ENCODE measurements at places on chromosomes 3 and 15. TPM values are rescaled to one million over a fixed set of nuclear protein-coding genes. Genes with fewer than 3 reads are reported as not detected.

- DNase-seq, result no peak
- H3K36me3 ChIP-seq, result no peaks in the 10 kb centered on the region
- no peaks in the 10 kb centered on the region for H3K27me3 ChIP-seq
- H3K27ac ChIP-seq, result no peak overlapping the region
Measured at GRCh38 chr3:52099001-52099401, 42.6 kb upstream of the DUSP7 start.

GRCh38 chr3:170367797-170368196 lies 10.3 kb downstream of the SKIL start:
- H3K36me3 ChIP-seq, result no peaks in the 10 kb centered on the region
- DNase-seq, result no peak
- H3K27ac ChIP-seq, result no peak overlapping the region
- H3K4me1 ChIP-seq, result no peaks in the 10 kb centered on the region
- no peak overlapping the region for H3K4me3 ChIP-seq
- no peaks in the 10 kb centered on the region for H3K27me3 ChIP-seq

DNA sequence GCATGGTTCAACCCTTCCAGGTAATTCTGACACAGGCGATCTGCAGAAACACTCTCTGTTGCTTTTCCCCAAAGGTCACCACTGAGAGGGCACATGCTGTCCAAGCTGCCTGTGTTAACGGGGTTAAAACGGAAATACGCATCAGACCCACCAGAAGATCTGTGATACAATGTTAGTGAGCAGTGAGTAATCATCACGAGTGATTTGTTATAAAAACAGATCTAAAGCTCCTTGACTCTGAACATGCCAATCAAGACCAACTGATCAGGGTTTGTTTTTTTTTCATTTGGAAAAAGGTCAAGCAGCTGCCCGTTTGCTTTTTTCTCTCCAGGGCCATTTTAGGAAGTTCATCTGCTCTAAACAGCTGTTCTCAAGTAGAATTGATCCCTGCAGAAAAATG lies 43.2 kb downstream of the FGF12 start:
- no peak overlapping the region for H3K4me3 ChIP-seq
- H3K27me3 ChIP-seq, result no peaks in the 10 kb centered on the region
- DNase-seq, result no peak
- H3K4me1 ChIP-seq, result no peaks in the 10 kb centered on the region
- H3K27ac ChIP-seq, result no peak overlapping the region
- no peaks in the 10 kb centered on the region for H3K36me3 ChIP-seq

DNA sequence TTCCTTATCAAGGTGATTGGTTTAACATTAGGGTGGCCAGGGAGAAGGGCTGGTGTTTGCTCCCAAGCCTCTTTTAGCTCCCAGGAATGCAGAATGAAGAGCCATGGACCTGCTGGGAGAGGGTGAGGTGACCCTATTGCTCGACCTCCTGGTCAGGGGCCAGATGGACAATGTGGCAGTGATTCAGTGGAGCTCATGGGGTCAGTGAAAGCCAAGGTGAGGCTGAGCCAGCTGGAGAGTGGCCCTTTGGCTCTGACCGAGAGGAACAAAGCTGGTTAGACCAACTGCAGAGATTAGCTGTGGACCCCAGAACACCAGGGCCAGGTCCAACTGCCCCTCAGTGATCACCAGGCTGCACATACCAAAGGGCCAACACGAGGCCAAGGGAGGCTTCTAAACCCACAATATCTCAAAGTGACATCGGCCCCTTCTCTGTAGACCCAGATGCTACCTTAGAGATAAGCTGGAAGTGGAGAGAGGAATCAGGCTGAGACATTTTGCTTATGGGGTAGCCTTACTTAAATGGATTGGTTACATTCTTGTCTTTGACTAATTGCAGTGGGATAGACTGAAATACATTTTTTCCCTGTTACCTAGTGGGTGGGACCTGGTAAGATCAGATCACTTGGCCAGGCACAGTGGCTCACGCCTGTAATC lies 15.8 kb upstream of the BTBD1 start:
- no peak overlapping the region for H3K4me3 ChIP-seq
- no peak overlapping the region for H3K27ac ChIP-seq
- no peaks in the 10 kb centered on the region for H3K27me3 ChIP-seq
- no peaks in the 10 kb centered on the region for H3K36me3 ChIP-seq
- no peaks in the 10 kb centered on the region for H3K4me1 ChIP-seq

GRCh38 chr3:24004171-24004938 lies 59.3 kb downstream of the NR1D2 start:
- no peaks in the 10 kb centered on the region for H3K36me3 ChIP-seq
- no peaks in the 10 kb centered on the region for H3K4me1 ChIP-seq
- no peak overlapping the region for H3K27ac ChIP-seq
- no peak for DNase-seq
- no peak overlapping the region for H3K4me3 ChIP-seq

- no peak overlapping the region for H3K27ac ChIP-seq
- no peaks in the 10 kb centered on the region for H3K4me1 ChIP-seq
- no peaks in the 10 kb centered on the region for H3K36me3 ChIP-seq
- DNase-seq, result no peak
Measured at GRCh38 chr3:139466360-139466759, 10.0 kb downstream of the RBP2 start.

DNA sequence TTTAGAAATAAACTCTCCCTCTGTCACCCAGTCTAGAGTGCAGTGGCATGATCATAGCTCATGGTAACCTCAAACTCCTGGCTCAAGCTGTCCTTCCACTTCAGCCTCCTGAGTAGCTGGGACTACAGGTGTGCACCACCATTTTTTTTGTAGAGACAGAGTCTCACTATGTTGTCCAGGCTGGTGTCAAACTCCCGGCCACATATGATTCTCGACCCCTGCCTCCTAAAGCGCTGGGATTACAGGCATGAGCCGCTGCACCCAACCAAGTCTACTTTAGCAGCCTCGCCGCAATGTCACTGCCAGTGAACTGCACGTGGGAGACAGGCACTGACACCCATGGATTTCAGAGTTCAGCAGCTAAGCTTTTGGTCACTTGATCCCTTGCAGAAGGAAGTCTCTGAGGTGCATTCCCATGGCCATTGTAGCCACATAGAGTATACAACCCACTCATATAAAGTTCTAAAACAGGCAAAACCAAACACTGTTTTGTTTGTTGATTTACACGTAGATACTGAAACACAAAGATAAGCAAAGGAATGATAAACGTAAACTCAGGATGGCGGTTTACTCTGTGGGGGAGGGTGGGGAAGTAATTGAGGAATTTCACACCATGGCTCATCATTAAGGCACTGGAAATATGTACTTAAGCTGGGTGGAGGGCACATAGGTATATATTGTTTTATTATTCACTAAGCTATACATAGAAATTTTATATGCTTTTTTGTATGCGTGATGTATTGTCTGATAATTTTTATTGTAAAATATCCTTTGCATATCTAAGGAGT lies 115.0 kb downstream of the MEX3B start:
- no peak overlapping the region for H3K4me3 ChIP-seq
- DNase-seq, result no peak
- no peak overlapping the region for H3K27ac ChIP-seq
- H3K36me3 ChIP-seq, result no peaks in the 10 kb centered on the region
- H3K27me3 ChIP-seq, result no peaks in the 10 kb centered on the region

- H3K4me3 ChIP-seq, result no peak overlapping the region
- peaks cover 29% of the 10 kb centered on the region for H3K4me1 ChIP-seq
- no peak for DNase-seq
- H3K27me3 ChIP-seq, result no peaks in the 10 kb centered on the region
- no peaks in the 10 kb centered on the region for H3K36me3 ChIP-seq
Measured at GRCh38 chr15:60793656-60794055, 314.7 kb upstream of the ICE2 start.

- no peak for DNase-seq
- H3K27me3 ChIP-seq, result no peaks in the 10 kb centered on the region
- H3K4me3 ChIP-seq, result no peak overlapping the region
- H3K36me3 ChIP-seq, result no peaks in the 10 kb centered on the region
- H3K27ac ChIP-seq, result no peak overlapping the region
- H3K4me1 ChIP-seq, result no peaks in the 10 kb centered on the region
Measured at GRCh38 chr3:151236736-151237135, 33.7 kb upstream of the GPR171 start.

DNA sequence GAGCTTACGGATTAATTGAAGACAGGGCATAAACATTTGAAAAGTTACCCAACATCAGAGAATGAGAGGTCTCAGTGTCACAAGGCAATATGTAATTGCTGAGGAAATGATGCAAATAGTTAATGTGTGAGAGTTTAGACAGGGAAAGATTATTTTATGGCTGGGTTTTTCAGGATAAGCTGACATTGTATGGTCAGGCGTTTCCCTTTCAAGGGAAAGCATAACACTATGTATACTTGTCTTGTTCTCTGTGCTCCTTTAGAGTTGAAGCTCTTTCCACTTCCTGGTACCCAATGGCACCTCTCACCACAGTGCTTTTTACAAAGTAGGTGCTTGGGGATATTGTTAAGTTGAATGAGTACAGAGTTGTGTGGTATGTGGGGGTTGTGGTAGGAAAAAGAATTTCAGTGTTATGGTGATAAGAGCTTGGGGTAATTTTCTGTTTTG lies 19.9 kb downstream of the IQGAP1 start:
- no peaks in the 10 kb centered on the region for H3K36me3 ChIP-seq
- peak; percentile 21 for DNase-seq
- H3K4me3 ChIP-seq, result no peak overlapping the region
- no peaks in the 10 kb centered on the region for H3K27me3 ChIP-seq

DNA sequence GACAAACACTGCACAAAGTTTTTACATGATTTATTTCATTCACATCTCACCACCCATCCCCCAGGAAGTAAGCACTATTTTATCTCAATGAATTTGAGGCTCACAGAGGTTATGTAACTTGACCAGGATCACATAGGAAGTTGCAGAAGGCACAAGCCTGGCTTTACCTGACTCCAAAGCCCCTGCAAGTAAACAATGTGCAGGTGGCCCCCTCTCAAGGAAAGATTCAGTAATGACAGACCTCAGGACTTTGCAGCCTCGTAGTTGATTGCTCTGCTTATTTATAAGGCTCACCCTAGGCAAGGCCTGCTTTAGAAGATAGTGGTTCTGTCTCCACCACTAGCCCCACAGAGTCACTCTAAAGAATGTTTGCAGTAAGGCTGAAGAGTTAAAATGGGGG lies 79.8 kb upstream of the MDFIC2 start:
- no peak overlapping the region for H3K27ac ChIP-seq
- no peaks in the 10 kb centered on the region for H3K4me1 ChIP-seq
- no peak overlapping the region for H3K4me3 ChIP-seq
- no peaks in the 10 kb centered on the region for H3K36me3 ChIP-seq
- no peaks in the 10 kb centered on the region for H3K27me3 ChIP-seq

DNA sequence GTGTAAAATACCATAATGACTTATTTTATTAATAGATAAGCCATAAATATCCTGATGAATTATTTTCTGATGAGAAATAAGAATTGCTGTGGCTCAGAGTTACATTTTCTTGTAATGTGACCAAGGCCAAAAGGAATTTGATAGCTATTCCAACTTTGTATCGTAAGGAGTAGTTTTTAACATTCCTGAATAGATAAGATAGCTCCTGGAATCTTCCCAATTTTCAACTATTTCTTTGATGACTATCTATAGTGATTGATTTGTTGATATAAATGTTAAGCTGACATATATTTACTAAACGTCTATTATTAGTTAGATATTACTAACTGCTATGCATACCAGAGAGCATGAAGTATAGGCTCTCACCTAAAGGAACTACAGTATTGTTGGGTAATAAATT lies 49.1 kb upstream of the SATB1 start:
- H3K4me1 ChIP-seq, result peaks cover 2% of the 10 kb centered on the region
- H3K4me3 ChIP-seq, result no peak overlapping the region
- H3K27me3 ChIP-seq, result no peaks in the 10 kb centered on the region
- H3K27ac ChIP-seq, result no peak overlapping the region
- no peak for DNase-seq

GRCh38 chr3:12454816-12455121 lies 29.5 kb upstream of the TSEN2 start:
- no peaks in the 10 kb centered on the region for H3K27me3 ChIP-seq
- no peak overlapping the region for H3K27ac ChIP-seq
- DNase-seq, result no peak
- H3K4me3 ChIP-seq, result no peak overlapping the region
- no peaks in the 10 kb centered on the region for H3K36me3 ChIP-seq

DNA sequence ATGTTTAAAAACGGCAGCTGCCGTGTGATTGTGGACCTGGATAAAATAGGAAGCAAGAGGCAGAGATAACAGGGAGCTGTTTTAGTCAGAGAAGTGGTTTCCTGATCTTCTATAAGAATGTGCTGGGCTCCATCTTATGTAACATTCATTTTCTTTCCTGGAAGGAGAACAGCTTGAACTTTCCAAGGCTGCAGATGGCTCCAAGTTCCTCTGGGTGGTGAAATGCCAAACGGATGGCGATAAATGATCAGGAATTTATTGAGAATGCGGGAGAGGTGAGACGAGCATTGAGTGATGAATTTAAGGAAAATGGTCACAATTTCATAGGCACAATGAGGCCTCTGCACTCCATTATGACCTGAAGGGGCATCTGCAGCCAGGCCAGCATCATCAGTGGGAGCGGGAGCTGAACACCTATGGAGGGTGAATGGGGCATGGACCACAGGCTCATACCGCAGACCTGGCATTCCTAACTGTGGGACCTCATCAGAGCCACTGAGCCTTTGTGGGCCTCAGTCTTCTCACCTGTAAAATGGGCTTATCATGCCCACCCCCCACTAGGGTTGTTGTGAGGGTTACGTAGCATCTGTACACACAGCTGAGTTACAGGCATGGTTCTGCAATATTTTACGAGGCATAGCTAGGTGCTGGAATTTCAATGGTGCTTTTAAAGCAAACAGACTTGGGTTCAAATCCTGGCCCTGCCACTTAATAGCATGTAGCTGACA lies 17.1 kb downstream of the MGLL start:
- no peaks in the 10 kb centered on the region for H3K4me1 ChIP-seq
- H3K27ac ChIP-seq, result no peak overlapping the region
- H3K36me3 ChIP-seq, result no peaks in the 10 kb centered on the region
- DNase-seq, result no peak
- no peaks in the 10 kb centered on the region for H3K27me3 ChIP-seq
- H3K4me3 ChIP-seq, result no peak overlapping the region

DNA sequence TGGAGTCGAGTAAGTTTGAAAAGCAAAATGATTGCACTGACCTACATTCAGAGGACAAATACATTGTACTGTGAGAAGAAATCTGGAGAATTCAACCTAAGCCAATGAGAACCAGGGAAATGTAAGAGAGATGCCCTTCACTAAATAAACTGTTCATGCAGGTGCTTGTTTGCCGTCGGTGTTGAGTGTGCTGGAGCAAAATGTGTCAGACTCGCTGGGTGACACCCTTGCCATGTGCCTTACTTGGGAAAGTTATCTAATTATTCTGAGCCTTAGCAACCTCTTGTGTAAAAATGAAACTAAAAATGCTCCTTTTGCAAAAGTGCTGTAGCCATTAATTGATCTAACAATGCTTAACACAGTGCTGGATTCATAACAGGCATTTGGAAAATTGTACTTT lies 140.4 kb downstream of the GABRB3 start:
- no peak overlapping the region for H3K4me3 ChIP-seq
- no peaks in the 10 kb centered on the region for H3K36me3 ChIP-seq
- no peaks in the 10 kb centered on the region for H3K27me3 ChIP-seq
- no peaks in the 10 kb centered on the region for H3K4me1 ChIP-seq

GRCh38 chr15:78302579-78303312 lies 3.3 kb upstream of the SKIC8 start:
- H3K27ac ChIP-seq, result no peak overlapping the region
- no peak overlapping the region for H3K4me3 ChIP-seq
- H3K36me3 ChIP-seq, result no peaks in the 10 kb centered on the region
- H3K4me1 ChIP-seq, result peaks cover 13% of the 10 kb centered on the region
- H3K27me3 ChIP-seq, result no peaks in the 10 kb centered on the region
- DNase-seq, result no peak

PLSCR2 gene
- polyA plus RNA-seq, result not detected

TMCO5A gene
- not detected for polyA plus RNA-seq

FEZF2 gene
- polyA plus RNA-seq, result not detected

HCLS1 gene
- polyA plus RNA-seq, result 493 TPM

CHRM5 gene
- not detected for polyA plus RNA-seq

SOX14 gene
- polyA plus RNA-seq, result not detected
